Naive B cell (primary cell): ENCODE measurements at places on chromosomes 5 and 9.

GRCh38 chr9:20995616-20996015 lies 35.8 kb downstream of the HACD4 start:
- no peak for DNase-seq

- no peak for DNase-seq
Observed at GRCh38 chr5:36208786-36209185, 32.9 kb downstream of the NADK2 start.

DNA sequence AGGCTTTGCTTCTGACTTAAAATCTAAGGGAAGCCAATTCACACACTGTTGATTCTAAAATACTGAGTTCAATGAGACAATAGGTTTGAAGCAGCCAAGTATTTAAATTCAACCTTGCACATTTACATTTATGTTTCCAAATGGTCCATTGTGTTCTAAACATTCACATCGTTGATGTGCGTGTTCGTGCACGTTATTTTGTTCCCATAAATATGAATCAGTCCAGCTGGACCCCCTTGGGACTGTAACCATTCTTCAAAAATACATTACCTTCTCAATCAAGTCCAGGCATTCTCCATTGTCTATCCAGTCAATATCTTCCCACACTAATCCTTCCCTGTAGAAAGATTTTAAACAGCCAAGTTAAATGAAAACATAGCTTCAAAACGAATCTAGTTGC lies 146.4 kb upstream of the RETREG1 start:
- no peak for DNase-seq

DNA sequence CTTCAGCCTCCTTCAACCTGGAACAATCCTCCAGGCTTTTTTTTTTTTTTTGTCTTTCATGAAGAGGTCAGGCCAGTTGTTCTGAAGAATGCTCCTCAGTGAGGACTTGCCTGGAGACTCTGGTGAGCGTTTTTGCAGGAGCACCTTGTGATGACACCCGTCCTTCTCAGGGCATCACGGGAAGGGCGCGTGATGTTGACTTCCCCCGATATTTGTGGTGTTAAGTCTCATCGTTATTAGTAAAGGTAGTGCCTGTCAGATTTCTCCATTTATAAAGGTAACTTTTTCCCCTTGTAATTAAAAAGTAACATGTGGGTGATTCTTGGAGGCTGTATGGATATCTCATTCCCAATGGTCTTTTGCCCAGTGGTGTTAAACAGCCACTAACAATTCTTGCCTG lies 11.1 kb upstream of the PSMB7 start:
- no peak for DNase-seq

GRCh38 chr9:14752871-14753270 lies 30.3 kb upstream of the CER1 start:
- DNase-seq = no peak

DNA sequence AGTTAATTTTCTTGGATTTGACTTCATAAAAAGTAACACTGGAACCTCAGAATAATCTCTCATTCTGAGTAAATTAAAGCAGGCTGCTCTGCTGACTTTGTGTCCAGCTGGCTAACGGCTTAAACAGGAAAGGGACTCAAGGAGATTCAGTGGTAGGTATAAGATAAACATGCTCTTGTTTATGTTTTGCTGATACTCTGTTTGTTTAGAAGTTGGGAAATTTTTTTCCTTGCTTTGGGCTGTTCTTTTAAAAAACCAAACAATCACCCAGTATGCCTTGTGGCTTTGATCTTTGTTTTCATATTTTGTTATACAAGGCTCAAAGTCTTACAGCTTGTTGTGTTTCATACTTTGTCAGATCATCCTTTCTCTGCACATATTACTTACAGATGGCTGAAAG lies 237.6 kb upstream of the RIOK2 start:
- no peak for DNase-seq

DNA sequence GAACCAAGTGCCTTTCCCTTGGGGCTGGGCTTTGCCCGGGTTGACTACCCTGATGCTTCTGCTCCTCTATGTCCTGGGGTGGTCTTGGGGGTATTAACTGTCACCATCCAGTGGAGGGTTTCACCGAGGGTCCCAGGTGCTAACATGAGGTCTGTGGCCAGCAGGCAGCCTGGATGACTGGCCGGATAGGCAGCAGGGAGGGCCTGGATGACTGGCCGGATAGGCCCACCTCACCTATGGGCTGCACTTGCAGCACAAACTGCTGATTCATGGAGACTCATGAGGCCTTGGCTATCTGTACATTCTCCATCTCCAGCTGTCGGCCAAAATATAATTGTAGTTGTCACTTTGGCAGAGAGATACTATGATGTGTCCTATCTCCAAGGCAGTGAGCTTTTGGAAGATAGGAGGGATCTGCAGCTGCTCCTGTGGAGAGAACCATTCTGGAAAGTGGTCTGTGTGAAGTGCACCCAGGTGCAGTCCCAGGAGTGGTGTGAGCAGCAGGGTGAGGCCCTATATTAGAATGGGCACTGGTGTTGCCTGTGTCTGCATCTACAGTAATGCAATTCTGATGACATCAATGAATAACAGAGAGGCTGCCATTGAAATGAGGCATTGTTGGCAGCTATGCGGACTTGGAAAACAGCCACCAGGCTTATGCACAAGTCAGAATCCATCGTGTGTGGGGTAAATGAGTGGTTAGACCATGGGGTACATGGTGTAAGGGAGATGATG lies 26.3 kb upstream of the CDKN2AIPNL start:
- no peak for DNase-seq

GRCh38 chr9:35844628-35845270 lies 15.7 kb downstream of the TMEM8B start:
- DNase-seq = peak; percentile 81
